ENCODE measurements at places on chromosomes 1 and 21.

DNA sequence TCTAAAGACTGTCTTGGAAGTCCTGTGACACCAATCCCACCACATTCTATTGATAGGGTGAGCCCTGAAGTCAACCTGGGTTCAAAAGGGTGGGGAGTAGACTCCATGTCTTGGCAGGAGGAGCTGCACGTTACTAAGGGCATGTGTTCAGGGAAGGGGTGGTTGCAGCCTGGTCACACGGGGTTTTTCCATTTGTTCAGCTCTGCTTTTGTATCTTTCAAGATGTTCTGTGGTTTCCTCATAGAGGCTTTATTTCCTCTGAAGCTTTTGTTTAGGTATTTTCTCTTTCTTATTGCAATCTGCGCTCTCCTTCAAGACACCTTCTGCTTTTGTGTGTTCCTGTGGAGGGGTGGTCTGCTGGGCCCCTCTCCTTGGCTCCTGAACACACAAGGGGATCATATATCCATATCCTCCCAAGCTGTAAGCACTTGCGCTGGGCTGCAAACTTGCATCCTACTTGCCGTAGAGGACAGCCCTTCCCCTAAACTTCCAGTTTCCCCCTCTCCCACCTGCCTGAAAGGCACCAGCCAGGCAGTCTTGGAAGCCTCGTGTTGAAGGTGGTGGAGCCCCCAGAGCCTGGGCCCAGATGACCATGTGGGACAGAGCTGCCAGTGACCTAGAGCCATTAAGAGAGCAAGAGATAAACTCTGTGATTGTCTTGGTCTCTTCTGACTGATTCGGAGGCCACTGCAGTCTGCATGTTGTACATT is 62.5 kb upstream of the TRAPPC10 start:
- H3K36me3 ChIP-seq: peaks cover 28% of the 10 kb centered on the region
- no peak for DNase-seq
- H3K4me3 ChIP-seq: peak overlapping the region; percentile 6
- peaks cover 13% of the 10 kb centered on the region for H3K4me1 ChIP-seq
- H3K27ac ChIP-seq: no peak overlapping the region
- no peaks in the 10 kb centered on the region for H3K27me3 ChIP-seq

DNA sequence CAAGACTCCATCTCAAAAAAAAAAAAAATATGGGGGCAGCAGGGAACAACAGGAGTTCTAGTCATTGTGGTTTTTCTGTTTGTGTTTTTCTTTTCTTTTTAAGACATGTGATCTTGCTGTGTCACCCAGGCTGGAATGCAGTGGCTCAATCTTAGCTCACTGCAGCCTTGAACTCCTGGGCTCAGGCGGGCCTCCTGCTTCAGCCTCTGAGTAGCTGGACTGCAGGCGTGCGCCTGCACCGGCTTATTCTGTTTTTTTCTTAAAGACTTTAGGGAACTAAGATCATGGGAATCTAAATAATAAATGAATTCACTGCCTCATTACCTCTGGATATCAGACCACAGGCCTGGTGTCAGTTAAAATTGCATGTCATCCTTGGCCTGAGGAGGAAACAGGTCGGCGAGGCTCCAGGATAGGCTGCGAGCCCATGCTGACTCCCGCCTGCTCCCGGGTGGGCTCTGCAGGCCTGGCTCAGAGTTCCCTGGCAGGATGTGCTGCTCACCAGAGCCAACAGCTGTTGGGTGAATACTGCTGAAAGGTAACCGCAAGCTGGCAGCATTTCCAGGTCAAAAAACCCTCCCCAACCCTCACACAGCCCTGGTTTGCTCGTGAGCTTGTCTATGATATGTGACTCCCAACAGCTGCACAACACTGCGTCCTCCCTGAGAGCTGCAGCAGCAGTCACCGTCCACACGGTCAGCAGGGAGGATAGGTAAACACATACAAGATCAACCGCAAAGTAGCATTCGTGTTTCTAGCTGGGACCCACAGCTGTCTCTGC is 58.1 kb downstream of the SCCPDH start:
- no peaks in the 10 kb centered on the region for H3K36me3 ChIP-seq
- DNase-seq: no peak
- no peak overlapping the region for H3K4me3 ChIP-seq
- H3K27me3 ChIP-seq: peaks cover 6% of the 10 kb centered on the region
- H3K4me1 ChIP-seq: peaks cover 17% of the 10 kb centered on the region

DNA sequence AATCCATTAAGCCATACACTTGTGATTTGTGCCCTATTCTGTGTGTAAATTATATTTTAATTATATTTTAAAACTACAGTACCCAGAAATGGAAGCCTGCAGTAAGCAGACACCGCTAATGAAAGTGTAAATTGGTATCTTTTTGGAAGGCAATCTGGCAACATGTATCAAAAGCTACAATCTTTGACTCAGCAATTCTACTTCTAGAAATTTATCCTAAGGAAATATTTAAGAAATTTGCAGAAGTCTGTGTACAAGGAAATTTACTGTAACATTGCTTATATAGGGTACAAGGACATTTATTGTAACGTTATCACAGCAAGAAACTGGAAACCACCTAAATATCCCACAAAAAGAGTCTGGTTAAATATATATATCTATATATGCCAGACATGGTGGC is 14.6 kb upstream of the ZMYM4 start:
- DNase-seq: no peak
- no peaks in the 10 kb centered on the region for H3K36me3 ChIP-seq
- H3K27me3 ChIP-seq: peaks cover 11% of the 10 kb centered on the region
- H3K27ac ChIP-seq: no peak overlapping the region

DNA sequence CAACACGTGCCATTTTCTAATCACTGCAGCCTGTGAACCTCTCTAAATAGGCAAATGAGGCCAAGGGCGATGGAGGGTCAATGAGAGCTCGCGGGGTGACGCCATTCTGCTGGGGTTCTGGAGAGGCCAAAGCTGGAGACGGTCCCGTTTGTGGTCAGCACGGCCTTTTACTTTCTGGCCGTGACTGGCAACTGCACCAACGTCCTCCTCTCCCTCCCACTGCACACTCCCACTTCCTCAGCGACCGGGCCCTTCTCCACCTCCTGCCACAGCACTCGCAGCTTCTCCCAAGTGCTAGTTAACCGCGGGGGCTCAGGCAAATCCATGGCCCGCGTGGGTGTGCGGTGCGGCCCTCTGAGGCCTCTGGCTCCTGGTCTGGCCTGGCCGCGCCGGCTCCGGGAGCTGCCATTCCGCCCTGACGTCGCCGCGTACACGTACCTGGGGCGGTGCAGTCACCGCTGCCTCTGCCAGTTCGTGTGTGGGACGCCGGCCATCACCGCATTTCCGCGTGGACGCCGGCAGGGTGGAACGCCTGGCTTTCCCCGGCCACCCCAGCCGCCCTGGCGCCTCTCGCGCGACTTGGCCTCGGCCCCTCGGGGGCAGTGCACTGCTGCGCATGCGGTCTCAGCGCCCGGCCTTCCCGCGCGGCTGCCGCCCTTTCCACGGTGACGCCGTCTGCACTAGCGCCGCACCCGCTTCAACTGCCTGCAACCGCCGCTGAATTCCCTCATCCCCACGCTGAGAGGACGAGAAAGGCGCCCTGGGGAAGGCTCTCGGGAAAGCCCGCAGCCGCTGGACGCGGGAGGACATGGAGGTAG is 18.2 kb downstream of the OR2C3 start:
- no peak overlapping the region for H3K27ac ChIP-seq
- no peak for DNase-seq
- peaks cover 8% of the 10 kb centered on the region for H3K27me3 ChIP-seq
- H3K36me3 ChIP-seq: no peaks in the 10 kb centered on the region

GRCh38 chr21:45523411-45524101 is 18.7 kb downstream of the SLC19A1 start:
- H3K27me3 ChIP-seq: no peaks in the 10 kb centered on the region
- H3K4me1 ChIP-seq: peaks cover 4% of the 10 kb centered on the region
- DNase-seq: no peak
- H3K27ac ChIP-seq: no peak overlapping the region
- peaks cover 55% of the 10 kb centered on the region for H3K36me3 ChIP-seq

DNA sequence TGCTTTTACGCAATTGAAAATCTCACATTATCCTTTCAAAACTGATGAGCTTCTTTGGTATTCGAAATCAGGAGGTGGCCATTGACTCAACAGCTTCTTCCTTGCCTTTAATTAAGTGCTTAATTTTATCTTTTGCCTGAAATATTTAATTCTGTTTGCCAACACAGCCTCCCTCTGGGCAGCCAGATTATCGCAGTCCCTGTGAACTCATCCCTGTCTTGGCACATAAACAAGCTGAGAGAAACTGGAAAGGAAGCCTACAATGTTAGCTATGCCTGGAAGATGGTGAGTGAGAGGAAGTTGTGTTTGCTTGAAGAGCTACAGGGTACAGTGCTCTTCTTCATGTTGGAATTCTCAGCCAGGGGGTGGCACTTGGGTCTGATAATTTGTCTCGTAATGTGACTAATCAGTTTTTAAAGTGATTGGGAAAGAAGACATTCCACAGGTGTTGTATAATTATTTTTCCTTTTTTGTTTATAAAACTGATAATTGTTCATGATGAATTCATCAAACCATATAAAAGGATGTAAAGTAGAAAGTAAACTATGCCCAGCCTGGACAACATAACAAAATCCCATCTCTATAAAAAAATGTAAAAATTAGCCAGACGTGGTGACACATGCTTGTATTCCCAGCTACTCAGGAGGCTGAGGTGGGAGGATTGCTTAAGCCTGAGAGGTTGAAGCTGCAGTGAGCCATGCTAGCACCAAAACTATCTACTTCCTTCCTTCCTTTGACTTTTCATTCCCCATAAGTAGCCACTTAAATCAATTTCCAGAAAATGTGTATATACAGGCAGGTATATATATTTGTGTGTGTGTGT is 90.1 kb upstream of the RAVER2 start:
- H3K4me3 ChIP-seq: no peak overlapping the region
- peaks cover 8% of the 10 kb centered on the region for H3K27me3 ChIP-seq
- H3K36me3 ChIP-seq: no peaks in the 10 kb centered on the region

DNA sequence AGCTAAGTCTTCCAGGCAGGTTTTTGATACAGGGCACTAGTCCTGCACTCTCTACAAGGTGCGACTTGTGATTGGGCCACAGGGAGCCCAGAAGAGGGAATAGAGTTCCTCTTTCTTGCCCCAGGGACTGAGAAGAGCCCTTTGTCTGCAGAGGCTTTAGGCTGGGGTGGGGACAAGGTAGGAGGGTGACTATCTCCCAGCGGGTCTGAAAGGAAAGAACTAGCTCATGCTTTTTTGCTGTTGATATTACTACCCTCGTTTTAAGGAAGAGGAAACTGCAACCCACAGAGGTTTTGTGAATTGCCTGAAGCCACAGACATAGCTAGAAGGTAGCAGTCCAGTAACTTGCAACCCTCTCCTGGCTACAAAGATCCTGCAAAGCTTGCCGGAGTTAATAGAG is 615.2 kb downstream of the MATN1 start:
- no peak overlapping the region for H3K27ac ChIP-seq
- H3K27me3 ChIP-seq: peaks cover 38% of the 10 kb centered on the region
- no peaks in the 10 kb centered on the region for H3K36me3 ChIP-seq
- DNase-seq: no peak
- H3K4me1 ChIP-seq: no peaks in the 10 kb centered on the region
- H3K4me3 ChIP-seq: no peak overlapping the region

DNA sequence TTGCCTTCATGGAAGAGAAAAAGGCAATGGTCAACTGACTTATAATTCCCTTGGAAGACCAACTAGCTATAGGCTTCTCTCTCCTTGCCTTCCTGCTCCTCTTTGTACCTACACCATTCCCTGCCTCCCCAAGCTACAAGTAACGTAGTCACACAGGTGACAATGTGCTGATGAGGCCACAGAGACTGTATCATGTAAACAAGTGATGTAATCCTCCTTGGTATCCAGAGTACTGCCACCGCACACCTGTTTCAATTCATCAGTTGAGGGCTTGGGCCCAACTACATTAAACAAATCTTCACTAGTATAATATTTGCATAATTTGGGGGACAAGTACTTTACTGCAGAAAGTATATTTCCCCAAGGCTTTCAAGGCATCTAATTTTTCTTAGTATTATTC is 76.4 kb upstream of the SCYL3 start:
- no peaks in the 10 kb centered on the region for H3K4me1 ChIP-seq
- H3K27me3 ChIP-seq: no peaks in the 10 kb centered on the region
- no peak overlapping the region for H3K27ac ChIP-seq
- peaks cover 10% of the 10 kb centered on the region for H3K36me3 ChIP-seq
- H3K4me3 ChIP-seq: no peak overlapping the region

- DNase-seq: no peak
- peaks cover 18% of the 10 kb centered on the region for H3K36me3 ChIP-seq
- H3K27ac ChIP-seq: no peak overlapping the region
- no peak overlapping the region for H3K4me3 ChIP-seq
Measured at GRCh38 chr1:64925594-64925993, 40.8 kb downstream of the JAK1 start.

DNA sequence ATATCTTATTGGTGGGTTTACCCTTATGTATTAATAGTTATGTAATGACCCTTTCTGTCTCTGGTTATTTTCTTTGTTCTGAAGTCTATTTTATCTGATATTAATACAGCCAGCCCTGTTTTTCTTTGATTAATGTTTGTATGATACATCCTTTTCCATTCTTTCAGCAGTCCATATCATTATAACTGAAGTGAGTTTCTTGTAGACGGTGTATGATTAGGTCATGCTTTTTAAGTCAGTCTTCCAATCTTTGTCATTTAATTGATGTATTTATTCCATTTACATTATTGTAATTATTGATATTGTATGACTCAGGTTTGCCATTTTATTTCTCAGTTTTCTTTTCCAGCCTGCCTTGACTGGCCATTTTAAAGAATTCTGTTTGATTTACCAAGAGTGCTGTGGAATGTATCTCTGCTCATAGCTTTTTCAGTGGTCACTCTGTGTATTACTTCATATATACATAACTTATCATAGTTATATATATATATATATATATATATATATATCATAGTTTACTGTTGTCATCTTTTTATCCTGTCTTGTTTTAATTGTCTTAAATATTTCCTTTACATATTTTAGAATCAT is 10.5 kb downstream of the RAB4A start:
- no peak for DNase-seq
- H3K4me3 ChIP-seq: no peak overlapping the region
- H3K27me3 ChIP-seq: no peaks in the 10 kb centered on the region
- H3K4me1 ChIP-seq: peaks cover 31% of the 10 kb centered on the region
- H3K36me3 ChIP-seq: peaks cover 21% of the 10 kb centered on the region

DNA sequence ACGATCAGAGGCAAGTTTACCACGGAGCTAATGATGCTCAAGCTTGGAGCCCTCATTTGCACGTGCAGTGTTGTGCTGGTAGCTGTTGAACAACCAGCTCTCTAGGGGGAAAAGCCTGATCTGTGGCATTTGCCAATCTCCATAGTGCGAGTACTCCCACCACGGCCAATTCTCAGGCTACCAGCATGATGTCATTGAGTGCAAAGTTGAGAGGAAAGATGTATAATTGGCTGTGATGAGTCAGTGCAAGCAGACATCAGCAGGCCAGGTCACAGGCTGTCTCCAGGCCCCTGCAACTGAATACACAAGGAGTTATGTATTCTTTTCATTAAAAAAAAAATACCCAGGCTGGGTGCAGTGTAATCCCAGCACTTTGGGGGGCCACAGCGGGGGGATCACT is 233.1 kb upstream of the VAMP3 start:
- H3K4me3 ChIP-seq: no peak overlapping the region
- no peak for DNase-seq
- H3K4me1 ChIP-seq: no peaks in the 10 kb centered on the region
- H3K36me3 ChIP-seq: no peaks in the 10 kb centered on the region
- peaks cover 2% of the 10 kb centered on the region for H3K27me3 ChIP-seq

GRCh38 chr1:109927911-109928321 is 17.3 kb downstream of the CSF1 start:
- DNase-seq: no peak
- peaks cover 3% of the 10 kb centered on the region for H3K36me3 ChIP-seq
- H3K4me3 ChIP-seq: no peak overlapping the region

Data from activated B cell treated with CpG ODN at 0.5 μM for 24 hours (primary cell).